ENCODE measurements at places on chromosomes 7 and 10.

GRCh38 chr10:104307576-104308438 lies 30.5 kb downstream of the ITPRIP start:
- no peak for DNase-seq

DNA sequence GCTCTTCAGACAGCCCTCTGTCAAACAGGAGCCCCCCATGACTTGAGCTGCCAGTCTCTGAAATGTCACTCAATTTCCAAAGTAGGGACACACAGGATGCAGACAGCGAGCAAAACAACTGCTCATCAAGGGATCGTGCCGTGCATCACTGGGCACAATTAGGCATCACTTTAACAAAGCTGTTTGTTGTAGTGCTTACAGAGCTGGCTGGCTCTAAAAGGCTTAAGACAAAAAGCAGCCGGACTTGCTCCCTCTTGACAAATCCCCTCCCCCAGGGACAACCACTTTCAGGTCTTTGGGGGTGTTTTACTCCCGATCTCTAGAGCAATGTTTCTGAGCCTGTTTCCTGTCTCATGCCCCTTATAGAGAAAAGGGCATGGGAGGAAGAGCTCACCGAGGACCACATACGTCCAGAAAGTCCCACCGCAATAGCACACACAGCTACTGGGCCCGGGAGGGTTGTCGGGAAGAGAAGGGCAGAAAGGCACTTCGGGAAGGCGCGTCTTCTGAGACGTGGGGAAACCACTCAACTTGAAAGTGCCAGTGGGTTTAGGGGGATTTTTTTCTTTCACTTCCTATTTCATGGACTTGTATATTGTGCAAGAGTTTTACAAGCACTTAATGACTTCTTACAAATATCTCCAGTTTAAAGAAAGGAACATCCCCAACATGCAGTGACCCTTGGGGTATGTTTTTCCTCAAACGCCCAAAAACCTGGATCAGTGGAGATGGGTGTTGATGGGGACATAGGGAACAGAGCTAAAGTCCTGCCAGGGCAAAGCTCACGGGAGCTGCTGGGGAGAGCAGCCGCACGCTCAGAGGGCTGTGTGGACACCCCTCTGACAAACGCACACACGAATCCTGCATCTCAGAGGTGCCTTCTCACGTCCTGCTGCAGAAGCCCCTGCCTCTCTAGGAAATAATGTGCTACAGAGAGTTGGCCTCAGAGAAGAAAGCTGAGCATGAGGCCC lies 27.1 kb downstream of the LRRC20 start:
- DNase-seq: peak; percentile 21

- no peak for DNase-seq
These were observed 187.8 kb downstream of the GNAT3 start for GRCh38 chr7:80324032-80324431.

DNA sequence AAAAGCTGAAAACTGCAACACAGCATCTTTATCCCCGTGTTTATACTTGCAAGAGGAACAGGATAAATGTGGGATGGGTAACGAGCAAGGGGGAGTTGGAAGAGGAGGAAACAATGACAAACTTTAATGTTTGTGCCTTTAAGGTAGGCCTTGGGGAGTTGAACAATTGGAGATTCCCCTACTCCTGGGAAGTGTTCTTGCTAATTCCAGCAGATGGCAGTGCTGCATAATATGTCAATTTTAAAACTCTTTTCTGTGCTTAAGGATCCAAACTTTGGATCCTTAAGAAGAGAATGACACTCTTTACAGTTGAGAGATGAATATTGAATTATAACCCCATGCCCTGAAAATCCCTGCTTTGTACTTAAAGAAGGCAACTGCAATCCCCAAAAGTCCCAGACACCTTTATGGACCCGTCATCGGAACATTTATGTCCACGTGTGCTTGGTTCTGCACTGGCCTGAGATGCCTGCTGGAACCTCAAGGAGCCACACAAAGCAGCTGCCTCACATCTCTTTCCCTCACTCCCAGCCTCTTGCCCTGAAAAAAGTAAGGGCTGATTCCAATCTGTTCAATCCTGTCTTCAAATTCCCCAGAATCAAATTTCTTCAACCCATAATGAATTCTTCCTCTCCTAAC lies 12.0 kb downstream of the IFIT5 start:
- DNase-seq: no peak

GRCh38 chr10:114491419-114491818 lies 87.1 kb upstream of the AFAP1L2 start:
- DNase-seq: no peak

- peak; percentile 0 for DNase-seq
These were observed 146.2 kb downstream of the ARHGAP22 start for GRCh38 chr10:48458662-48459048.
